ENCODE measurements at places on chromosomes 3 and 15.

DNA sequence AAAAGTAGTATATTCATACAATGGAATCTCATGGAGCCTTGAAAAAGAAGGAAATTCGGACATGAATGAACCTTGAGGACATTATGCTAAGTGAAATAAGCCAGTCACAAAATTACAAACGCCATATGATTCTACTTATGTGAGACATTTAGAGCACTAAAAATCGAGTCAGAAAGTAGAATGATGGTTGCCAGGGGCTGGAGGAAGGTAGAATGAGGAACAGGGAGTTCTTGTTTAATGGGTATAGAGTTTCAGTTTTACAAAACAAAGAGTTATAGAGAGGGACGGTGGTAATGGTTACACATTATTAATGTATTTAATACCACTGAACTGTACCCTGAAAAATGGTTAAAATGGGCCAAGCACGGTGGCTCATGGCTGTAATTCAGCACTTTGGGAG is 19.5 kb downstream of the UBXN7 start:
- DNase-seq: peak; percentile 24

- DNase-seq: no peak
Measured at GRCh38 chr3:49869525-49870126, at the start of gene CAMKV. CAMKV (minus strand) TSS chr3:49869906; CDS start chr3:49862388, 7,518 bp downstream.

DNA sequence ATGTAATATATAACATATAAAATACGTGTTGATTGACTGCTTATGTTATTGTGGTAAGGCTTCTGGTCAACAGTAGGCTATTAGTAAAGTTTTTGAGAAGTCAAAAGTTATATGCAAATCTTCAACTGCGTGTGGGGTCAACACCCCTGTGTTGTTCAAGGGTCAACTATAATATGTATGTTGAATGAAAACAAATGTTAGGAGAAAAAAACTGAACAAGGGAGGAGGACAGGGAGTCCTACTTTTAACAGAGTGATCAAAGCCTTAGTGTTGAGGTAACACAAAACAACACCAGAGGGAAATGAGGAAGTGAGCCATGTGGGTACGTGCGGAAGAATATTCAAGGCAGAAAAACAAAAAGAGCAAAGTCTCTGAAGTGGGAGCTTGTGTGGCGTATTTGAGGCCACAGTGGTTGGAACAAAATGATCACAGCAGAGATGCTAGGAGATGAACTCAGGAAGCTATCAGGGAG is 62.5 kb downstream of the SFMBT1 start:
- DNase-seq: peak; percentile 37

GRCh38 chr15:67779549-67780111 is 45.7 kb upstream of the SKOR1 start:
- DNase-seq: no peak

GRCh38 chr15:86677278-86677677 is 597.6 kb downstream of the AGBL1 start:
- DNase-seq: no peak

- DNase-seq: no peak
Measured at GRCh38 chr3:171354049-171354705, 106.0 kb downstream of the TNIK start.

DNA sequence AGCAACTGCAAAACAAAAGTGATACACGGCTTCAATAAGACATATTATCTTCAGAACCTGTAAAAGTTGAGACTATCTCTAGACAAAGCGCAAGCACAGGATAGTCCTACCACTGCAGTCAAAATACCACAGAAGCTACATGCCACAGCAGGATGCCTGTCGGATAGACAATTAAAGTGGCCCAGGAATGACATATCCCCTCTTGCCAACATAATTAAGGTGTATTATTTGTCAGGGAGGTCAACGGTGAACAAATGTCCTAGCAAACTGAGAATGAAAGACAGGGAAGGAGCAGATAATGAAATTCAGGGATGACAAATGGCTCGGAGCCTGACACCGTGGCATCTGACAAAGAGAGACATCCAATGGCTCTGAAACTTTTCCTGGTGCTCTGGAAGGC is 185.7 kb downstream of the MECOM start:
- no peak for DNase-seq

DNA sequence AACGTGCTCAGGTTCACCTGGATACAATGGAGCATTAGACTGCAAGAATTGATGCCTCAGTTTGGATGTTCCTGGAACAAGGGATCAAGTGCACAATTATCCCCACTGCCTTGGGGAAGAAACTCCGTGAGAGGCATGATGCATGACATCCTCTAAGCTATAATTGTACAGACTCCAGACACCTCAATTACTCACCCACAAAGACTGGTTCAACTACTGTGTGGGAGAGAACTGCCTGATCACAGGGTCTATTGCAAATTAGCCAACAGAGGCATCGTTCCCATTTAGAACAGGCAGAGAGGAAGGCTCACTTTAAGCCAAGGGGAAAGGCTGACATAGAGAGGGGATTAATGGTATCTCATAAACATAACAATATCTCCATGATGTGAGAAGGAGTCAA is 43.5 kb downstream of the ARRDC4 start:
- DNase-seq: peak; percentile 28

- no peak for DNase-seq
Measured at GRCh38 chr15:83127547-83128150, 20.2 kb downstream of the TM6SF1 start.

DNA sequence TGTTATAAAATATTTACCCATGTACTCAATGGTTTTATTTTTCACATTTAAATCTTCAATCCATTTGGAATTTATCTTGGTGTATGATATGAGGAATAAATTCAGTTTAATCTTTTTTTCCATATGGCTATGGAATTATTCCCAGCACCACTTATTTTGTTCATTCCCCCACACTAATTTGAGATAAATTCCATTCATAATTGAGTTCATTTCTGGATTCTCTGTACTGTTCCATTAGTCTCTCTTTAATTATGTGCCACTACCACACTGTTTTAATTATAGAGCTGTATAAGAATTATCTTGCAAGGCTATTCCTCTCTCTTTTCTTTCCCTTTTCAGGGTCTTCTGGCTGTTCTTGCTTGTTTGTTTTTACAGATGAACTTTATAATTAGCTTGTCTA is 34.6 kb downstream of the PDE8A start:
- no peak for DNase-seq

DNA sequence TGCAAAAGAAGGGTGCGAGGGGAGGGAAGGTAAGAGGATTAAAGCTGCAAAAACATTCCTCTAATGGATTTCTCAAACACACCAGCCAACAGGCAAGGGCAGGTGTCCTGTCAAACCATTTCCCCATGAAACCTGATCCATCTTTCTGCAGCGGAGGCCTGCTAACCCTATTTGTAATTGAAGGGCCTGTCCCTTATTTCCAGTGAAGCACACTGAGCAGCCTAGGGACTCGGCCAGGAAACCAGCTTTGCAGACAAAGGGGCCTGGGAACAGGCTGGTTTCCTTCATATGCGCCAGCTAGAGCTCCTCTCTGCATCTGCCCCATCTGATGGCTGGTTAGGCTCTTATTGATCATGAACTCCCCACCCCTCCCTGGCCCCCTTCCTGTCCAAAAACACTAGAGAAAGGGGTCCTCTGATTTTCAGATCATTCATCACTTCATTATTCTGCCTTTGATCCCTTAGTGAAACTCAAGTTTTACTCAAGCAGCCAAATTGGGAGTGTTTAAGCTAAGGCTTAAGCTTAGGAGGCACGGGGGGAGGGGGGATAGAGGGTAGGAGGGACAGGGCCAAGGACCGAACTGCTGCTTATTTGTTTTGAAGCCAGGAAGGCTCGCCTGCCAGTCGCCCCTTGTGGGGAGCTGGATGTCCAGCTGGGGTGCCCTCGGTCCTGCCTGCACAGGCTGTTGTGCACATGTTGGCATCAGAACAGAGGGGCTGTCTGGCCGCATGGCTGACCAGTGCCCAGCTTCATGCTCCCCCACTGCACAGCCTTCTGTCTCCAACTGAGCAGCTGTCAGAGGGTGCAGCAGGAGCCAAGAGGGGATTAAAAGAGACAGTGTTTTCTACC is 53.1 kb downstream of the BOC start:
- no peak for DNase-seq

GRCh38 chr3:59632760-59633573 is 583.1 kb upstream of the CFAP20DC start:
- no peak for DNase-seq

DNA sequence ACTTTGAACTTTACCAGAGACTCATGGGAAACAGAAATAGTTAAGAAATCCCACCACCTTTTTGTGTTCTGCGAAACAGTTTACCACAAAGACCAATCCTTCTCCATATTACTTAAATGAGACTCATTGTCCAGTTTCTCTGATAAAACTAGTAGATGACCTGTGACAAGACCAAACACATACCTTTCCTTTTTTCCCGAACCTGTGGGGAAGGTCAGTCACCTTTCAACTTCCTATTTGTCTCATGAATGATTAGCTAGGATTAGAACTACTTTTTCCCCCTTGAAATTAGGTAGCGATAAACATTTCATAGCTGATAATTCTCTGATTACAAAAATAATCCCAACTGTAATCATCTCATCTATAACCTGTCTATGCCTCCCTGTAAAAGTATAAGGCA is 2.3 kb upstream of the TBC1D5 start:
- no peak for DNase-seq
